ENCODE measurements at places on chromosomes 3 and 15.

GRCh38 chr15:73474785-73475184, 31.8 kb downstream of the REC114 start:
- no peak for DNase-seq

DNA sequence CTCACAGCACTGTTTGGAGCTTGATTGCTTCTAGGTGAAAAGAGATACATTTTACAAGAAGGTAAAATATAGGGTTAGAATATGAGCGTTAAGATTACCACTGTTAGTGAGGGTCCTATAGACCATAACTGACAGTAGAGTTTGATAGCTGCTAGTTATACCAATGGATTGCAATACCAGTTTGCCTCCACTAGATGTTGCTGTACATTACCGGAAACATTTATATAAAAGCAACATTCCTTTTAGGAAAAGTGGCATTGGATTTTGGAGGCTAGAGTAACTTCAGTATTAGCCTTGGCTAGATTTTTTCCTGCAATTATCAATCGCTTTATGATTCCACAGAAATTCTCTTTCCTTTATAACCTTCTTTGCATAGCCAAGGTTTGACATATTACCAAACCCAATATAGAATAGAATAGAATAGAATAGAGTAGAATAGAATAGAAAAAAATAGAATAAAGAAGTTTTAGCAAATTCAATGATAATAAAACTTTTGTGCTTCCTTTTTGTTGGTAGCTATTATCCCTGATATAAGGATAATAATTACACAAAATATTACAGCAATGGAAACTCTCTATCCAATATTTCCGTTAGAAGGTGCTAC, 1093.6 kb upstream of the ALCAM start:
- no peak for DNase-seq

GRCh38 chr15:67836955-67837354, 2.9 kb downstream of the RNU6-1 start:
- no peak for DNase-seq

- DNase-seq, result no peak
Measured at GRCh38 chr15:65757256-65757655, 34.8 kb downstream of the DENND4A start.

- DNase-seq, result no peak
Measured at GRCh38 chr3:185744997-185745843, 79.6 kb downstream of the IGF2BP2 start.

DNA sequence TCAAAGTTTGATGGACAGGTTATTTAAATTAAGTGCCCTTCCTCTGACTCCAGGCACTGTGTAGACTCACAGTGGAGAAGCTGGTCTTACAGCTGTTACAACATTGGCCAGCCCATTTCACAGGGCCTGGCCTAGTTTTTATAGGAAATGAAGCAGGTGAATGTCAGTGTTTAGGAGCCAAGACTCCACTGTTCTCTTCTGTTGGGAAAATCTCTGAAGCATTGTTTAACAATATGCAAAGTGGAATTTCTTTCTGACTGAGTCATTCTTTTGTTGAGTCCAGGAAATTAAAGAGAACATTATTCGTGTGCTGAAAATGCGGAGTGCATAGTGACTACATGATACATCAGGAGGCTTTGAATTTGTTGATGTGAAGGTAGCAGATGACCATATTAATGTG, 64.7 kb downstream of the ARRDC4 start:
- DNase-seq, result no peak

- DNase-seq, result no peak
Measured at GRCh38 chr3:63976161-63976871, 47.0 kb downstream of the PSMD6 start.

GRCh38 chr15:36313021-36313420, 266.4 kb upstream of the CDIN1 start:
- no peak for DNase-seq

DNA sequence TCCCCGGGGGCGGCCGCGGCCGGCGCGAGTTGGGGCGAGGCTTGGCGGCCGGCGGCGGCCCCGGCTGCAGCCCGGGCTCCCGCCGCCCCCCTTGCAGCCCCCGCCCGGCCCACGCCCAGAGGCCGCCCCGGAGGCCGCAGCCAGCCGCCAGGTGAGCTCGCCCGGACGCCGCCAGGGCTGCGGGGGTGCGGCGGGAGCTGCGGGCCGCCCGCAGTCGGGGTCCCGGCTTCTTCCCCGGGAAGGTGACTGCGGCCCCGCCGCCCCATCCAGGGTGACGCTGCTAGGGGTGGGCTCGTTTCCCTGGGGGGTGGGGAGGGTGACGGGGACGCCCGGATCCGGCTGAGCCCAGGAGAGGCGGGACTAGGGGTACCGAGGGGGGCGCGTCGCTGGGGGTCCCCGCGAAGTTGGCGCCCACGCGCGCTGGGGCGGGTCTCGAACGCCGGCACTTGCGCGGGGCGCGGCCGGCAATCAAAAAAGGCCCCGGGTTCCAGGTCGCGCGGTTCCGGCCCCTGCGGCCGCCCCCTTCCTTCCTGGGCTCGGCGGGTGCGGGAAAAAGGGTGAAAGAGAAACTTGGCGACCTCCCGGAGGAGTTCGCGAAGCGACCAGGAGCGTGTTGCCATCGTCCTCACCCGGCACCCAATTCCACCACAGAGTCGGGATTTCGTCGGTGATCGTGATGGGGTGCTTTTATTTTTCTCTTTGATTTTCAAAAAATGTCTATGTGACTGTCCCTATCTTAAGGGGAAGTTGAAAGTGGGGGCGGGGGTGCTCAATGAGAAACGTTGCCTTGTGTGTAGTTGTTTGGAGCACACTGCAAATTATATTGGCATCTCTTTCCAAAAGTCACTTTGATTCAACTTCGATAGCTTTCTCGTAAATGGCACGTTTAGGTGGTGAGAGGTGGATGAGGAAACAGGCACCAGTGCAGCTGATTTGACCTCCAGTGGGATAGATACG, 619 bp downstream of the ATXN7 start:
- DNase-seq, result no peak

- DNase-seq, result no peak
Measured at GRCh38 chr15:68349151-68349550, 71.6 kb downstream of the FEM1B start.

DNA sequence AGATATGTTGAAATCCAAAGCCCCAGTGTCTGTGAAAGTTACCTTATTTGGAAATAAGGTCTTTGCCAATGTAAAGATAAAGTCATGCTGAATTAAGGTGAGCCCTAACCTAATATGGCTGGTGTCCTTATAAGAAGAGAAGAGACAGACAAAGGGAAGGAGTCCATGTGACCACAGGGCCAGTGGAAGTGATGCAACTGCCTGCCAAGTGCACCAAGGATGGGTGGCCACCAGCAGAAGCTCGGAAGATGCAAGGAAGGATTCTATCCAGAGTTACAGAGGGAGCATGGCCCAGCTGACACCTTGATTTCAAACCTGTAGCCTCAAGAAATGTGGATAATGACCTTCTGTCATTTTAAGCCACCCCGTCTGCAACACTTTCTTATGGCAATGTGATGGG, 35.3 kb upstream of the PGPEP1L start:
- no peak for DNase-seq

DNA sequence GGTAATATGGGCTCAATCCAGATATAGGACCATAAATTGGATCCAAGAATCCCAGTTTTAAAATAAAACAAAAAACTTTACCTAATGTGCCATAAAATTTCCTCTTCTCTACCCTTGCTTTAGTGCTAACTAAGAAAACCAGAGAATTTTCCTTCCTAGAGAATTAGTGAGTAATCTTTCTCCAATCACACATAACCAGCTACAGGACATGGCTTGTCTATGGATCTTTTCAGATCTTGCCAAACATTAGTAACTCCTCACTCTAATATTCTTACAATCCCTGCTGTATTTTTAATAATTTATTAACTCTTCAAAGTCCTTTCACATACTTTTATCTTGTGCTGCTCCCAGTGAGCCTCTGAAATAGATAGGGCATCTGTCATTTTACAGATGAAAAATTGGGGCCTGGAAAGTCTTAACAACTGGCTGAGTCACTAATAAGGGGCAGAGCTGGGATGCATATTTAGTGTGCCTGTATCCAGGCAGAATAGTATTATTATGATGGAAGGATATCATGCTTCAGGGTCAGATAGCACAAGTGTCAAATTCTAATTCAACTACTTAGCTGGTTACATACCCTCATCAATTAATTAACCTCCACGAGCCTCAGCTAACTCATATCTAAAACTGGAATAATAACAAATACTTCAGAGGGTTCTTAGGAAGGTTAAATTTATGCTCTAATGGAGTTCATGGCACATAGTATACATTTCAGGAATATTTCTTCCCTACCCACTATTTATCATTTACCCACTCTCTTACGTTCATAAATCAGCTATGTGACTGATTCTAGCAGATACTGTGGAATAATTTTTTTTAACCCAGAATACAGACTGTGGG, 5.6 kb downstream of the ZBED2 start:
- no peak for DNase-seq

- DNase-seq, result no peak
Measured at GRCh38 chr3:141323936-141324704, 44.2 kb upstream of the ZBTB38 start.

GRCh38 chr3:124078953-124079911, 87.3 kb upstream of the ROPN1 start:
- no peak for DNase-seq

- DNase-seq, result no peak
Measured at GRCh38 chr3:38142959-38143358, 4.5 kb downstream of the MYD88 start.

- DNase-seq, result no peak
Measured at GRCh38 chr15:67850336-67850735, 10.5 kb upstream of the RNU6-1 start.

DNA sequence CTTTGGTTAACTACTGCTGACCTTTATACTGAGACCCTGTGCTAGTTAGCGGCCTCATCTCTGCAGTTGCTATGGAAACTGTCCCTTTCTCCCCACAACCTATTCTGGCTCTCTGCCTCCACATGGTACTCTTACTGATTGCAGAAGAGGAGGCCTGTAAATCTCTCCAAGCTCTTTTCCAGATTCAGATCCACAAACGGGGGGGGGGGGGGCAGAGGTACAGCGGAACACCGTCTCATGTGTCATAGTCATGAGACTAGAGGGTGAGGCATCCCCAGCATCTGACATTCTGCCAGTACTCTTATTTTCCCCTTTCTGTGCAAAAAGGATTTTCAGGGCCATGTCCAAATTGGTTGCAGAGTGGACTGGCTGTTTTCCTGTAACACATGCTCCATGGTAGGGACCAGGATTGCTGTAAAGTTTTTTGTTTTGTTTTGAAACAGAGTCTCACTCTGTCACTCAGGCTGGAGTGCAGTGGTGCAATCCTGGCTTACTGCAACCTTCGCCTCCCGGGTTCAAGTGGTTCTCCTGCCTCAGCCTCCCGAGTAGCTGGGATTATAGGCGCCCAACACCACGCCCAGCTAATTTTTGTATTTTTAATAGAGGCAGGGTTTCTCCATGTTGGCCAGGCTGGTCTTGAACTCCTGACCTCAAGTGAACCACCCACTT, 8.3 kb upstream of the MAP1A start:
- DNase-seq, result no peak

- DNase-seq, result no peak
Measured at GRCh38 chr3:127789990-127790881, 32.1 kb downstream of the MGLL start.

- no peak for DNase-seq
Measured at GRCh38 chr15:85482894-85483293, 102.5 kb downstream of the AKAP13 start.

- DNase-seq, result peak; percentile 70
Measured at GRCh38 chr3:69080233-69080920, at the start of gene UBA3. TSS of gene UBA3 (minus strand) at chr3:69080365. CDS start at chr3:69080353, 12 bp downstream.

- no peak for DNase-seq
Measured at GRCh38 chr15:93932164-93932776, 299.1 kb upstream of the MCTP2 start.

DNA sequence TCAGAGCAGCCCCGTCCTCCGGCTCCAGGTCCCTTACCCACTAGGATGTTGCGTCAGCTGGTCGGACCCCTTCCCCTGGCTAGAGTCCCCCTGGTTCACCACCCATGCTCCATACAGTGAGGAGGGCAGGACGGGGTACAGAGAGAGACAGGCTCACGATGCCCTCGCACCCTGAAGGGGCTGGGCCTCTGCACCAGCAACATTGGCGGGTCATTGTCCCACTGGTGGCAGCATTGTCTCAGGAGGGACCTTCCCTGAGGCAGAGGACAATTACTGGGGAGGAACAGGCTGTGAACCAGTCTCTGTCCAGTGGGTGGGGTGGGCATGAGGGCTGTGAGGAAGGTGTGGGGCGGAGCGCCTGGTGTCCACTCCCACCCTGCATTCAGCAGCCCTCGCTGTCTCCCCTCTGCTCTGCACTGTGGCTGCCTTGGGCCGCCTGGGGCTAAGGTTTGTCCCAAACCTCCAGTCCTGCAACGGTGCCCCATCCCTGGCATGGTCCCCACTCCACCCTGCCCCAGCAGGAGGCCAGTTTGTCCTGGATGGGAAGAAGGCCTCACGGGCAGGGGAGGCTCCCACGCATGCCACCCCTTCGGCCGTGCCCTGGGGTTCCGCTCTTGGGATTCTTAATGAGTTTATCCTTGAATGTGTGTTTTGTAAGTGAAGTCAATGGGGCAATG, 48.0 kb upstream of the KLF13 start:
- DNase-seq, result no peak

GRCh38 chr3:164537485-164537884, 540.8 kb downstream of the SI start:
- no peak for DNase-seq

DNA sequence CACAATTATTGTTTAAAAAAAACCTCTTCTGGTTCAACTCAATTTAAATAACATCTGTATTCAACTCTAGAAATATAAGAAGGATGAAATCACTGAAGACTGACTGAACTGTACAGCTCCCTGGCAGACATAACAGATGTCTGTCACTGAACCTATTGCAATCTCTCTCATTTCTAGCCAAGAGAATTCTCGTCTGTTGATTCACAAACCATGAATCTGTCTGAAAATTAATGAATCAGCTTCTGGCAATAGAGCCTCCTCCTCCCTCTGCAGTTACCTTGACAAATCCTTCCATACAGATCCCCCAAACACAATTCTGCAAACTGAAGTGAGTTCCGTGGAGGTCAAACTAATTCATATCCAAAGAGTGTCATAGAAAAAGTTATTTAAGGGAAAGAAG, 561.4 kb downstream of the PYDC2 start:
- DNase-seq, result no peak

DNA sequence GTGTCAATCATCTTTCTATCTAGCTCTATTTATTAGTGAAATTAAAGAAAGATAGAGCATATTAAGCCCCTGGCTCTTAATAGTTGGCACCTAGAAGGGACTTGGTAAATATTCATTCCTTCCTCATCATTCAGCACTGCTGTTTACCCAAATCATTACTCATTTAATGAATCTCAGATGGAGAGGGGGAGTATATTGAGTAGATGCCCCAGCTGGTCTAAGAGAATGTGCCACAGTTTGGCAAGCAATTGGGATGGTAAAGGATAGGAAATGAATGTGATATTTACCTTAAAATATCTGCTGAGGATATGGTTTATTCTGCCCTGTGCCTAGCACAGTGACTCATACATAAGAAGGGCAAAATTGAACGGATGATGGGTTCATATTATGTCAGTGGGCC, 6.0 kb downstream of the IL1RAP start:
- DNase-seq, result no peak

- no peak for DNase-seq
Measured at GRCh38 chr15:43086551-43086950, 19.3 kb downstream of the UBR1 start.

GRCh38 chr3:128479558-128480086, 12.9 kb upstream of the DNAJB8 start:
- DNase-seq, result no peak

- no peak for DNase-seq
Measured at GRCh38 chr3:138638641-138639040, 30.1 kb downstream of the FAIM start.

GRCh38 chr15:40582726-40583246, 11.3 kb upstream of the KNL1 start:
- no peak for DNase-seq

Measured in NCI-H1930 (cell line).